Left renal cortex interstitium (tissue), 4 donors: ENCODE measurements at places on chromosomes 4 and X.

- no peak for DNase-seq
Measured at GRCh38 chr4:145533961-145534360, 52.3 kb downstream of the SMAD1 start.

- no peak for DNase-seq
Measured at GRCh38 chrX:40154853-40155588, 57.3 kb upstream of the BCOR start.

- DNase-seq: no peak
Measured at GRCh38 chrX:100340491-100341141, 69.5 kb downstream of the PCDH19 start.

DNA sequence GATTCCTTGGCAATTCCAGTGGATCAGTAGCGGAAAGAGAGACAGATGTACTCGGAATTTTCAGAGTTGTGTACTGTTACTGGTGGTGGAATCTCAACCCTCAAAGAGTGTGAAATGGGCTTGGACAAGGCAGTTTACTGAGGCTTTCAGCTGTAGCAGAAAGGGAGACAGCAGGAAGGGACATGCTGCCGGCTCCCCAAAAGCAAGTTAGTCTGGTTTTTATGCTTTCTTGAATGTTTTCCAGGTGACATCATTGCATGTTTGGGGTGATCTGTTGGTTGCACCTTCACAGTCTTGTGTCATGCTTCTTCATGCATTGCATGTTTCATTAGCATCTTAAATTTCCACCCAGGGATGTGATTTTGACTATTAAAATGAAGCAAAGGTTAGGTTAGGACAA, 1282.2 kb downstream of the ADGRL3 start:
- DNase-seq: no peak

GRCh38 chrX:43615660-43616059, 40.4 kb upstream of the MAOA start:
- no peak for DNase-seq

- no peak for DNase-seq
Measured at GRCh38 chr4:30838331-30838730, 118.2 kb downstream of the PCDH7 start.

DNA sequence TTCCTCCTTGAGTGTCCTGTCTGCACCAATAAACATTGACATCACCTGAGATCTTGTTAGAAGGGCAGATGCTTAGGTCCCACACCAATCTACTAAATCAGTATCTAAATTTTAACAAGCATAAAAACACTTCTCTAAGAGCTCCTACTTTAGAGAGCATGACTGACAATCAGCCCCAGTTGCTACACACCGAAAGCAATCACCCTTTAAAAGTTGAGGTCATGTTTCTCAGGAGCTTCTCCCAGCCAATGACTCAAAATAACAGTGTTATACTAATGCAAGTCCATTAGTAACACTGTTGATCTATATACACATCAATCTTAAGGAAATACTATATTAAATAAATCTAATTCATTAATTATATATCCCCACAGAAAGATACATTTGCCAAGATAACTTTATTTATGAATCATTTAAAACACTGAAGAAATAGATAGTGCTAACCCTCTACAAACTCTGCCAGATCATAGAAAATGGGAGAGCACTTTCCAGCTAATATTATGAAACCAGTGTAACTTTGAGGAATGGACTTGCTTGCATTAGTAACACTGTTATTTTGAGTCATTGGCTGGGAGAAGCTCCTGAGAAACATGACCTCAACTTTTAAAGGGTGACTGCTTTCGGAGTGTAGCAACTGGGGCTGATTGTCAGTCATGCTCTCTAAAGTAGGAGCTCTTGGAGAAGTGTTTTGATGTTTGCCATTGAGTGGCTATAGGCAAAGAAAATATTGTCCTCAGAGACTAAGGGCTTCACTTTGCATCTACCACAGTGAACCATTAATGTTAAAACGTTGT, 109.8 kb upstream of the HDX start:
- no peak for DNase-seq
